ENCODE measurements at places on chromosomes 1 and 21.

- DNase-seq: no peak
Measured at GRCh38 chr1:2526824-2527555, 594 bp upstream of the PANK4 start.

DNA sequence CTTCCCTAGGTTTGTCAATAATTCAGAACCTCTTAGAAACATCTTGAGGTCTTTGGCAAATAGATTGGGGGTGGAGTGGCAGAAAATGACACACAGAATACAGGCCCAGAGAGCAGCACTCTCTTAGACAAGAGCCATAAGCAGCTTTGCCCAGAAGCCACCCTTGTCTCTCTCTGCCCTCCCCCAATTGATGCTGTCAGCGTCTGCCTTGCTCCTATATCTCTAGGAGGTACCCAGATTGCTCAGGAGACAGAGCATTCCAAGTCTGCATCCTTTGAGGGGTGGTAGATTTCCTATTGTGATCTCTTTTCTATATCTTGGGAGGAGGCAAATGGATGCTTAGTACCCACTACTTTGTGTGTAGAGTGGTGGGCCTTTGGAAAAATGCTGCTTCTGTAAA, 1.8 kb downstream of the RGL1 start:
- no peak for DNase-seq

DNA sequence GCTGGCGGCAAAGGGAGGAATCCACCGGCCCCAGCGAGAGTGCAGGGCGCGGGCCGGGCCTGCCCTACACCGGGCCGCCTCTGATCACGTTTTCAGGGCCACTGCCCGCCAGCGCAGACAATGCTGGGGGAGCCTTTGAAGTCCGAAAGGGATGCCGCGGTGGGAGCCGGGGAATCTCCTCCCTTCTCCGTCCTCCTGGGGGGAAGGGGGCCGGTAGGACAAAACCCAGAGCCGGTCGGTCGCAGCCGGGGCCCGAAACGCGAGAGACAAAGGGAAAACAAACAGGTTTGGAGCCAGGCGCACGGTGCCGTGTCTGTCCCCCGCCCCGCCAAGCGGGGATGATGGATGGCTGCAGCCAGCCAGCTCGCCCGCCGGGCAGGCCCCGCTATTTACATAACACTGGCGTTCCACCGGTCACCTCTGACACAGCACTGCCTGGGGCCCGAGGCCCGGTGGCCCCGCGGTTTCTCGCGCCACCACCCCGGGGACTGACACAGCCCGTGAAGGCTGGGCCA, 92.0 kb downstream of the CASZ1 start:
- DNase-seq: no peak

DNA sequence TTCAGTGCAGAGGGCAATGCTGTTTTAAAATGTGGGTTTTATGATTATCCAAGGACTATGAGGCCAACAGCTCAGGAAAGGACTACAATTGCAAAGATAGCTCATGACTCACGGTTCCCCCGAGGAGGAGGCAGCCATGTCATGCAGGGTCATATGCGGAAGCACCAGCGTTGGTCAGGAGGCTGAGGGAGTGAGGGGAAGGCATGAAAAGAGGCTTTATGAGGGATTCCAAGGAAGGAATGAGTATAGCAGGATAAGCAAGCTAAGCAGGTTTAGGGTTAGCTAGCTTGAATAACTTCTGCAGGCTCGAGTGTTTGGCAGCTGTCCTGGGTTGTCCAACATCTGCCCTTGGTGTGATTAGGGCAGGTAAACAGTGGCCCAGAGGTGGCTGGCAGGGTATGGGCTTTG, 495.1 kb downstream of the SETD4 start:
- DNase-seq: no peak

GRCh38 chr1:228996281-228996680, 261.0 kb downstream of the RHOU start:
- DNase-seq: no peak

- DNase-seq: peak; percentile 26
Measured at GRCh38 chr1:94070865-94071264, 50.1 kb downstream of the ABCA4 start.

- no peak for DNase-seq
Measured at GRCh38 chr1:232973652-232974611, 23.5 kb downstream of the NTPCR start.

DNA sequence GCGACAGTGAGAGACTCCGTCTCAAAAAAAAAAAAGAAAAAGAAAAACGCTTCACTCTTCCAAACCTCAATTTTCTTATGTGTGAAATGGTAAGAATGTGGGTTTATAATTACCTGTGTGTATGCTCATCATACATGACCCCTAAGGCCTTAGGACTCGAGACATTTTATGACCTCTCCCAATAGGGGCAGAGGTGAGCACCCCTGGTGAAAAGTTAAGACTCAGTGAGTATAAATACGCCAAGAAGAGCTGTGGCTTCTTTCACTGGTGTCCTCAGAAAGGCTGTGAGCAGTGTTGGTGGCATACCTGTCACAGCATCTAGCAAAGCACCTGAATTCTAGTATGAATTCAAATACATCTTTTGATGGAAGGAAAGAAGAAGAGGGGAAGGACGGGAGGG, 7.8 kb upstream of the FCMR start:
- no peak for DNase-seq

GRCh38 chr1:56535939-56536338, 43.4 kb downstream of the PLPP3 start:
- no peak for DNase-seq

GRCh38 chr21:38972078-38972477, 166.3 kb downstream of the ETS2 start:
- no peak for DNase-seq

DNA sequence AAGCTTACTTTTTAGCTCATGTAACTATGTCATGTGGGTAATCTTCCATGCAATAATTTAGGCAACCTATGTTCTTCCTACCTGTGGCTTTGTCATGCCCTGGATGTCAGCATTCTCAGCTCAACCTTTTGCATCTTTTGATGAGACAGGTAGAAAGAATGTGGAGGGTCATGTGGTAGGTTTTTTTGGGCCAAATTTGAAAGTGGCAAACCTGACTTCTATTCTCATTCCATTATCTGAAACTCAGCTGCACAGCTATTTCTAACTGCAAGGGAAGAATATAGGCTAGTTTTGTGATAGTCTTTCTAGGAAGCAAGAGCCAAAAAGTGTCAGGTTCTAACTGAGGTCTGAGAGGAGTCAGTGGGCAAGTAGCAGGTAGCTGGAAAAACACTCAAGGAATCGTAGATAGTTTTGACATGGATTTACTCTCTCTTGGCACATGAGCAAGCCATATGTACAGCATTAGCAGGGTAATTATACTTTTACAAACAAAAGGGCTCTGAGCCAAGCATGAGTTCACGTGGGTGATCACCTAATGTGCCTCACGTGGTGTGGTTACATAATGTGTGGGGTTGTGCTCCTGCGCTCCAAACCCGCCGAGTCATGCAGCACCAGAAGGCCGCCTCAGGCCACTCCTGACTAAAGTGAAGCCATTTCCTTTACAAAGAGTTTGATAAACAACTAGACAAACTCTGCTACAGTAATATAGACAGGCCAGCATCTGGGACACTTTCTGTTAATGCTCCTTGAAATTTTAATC, 1013.8 kb downstream of the PLA2G4A start:
- peak; percentile 16 for DNase-seq

GRCh38 chr1:57277681-57278080, 146.2 kb downstream of the DAB1 start:
- no peak for DNase-seq

DNA sequence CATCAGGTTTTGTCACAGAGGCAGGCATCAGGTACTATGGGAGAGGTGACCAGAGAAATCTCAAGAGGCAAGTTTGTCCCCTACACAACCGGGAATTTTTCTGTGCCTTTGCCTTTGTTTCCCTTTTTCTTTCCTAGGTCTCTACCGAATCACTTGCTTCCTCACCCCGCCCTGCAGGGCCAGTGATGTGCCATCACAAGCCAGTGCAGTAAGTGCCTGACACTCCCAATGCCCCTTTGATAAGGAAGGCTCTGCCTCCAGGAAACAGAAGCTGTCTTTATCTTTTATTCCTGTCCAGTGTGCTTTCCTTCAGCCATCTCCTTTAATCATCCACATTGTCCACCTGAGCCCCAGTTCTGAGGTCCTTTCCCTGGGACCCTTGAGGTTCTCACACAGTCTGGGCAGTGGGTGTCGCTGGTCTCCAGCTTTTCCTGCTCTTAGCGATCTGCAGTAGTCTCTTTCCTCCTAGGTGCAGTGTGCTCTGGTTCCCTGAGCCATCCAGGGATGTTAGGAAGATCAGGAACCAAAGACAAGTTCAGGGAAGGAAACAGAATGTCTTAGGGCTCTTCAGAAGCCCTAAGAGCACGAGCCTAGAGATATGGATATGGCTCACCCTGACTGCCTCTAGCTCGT, 36.6 kb downstream of the GJA5 start:
- peak; percentile 29 for DNase-seq

- no peak for DNase-seq
Measured at GRCh38 chr1:1185101-1185765, 11.6 kb downstream of the TTLL10 start.

- DNase-seq: no peak
Measured at GRCh38 chr21:31837618-31838390, 35.0 kb upstream of the HUNK start.

DNA sequence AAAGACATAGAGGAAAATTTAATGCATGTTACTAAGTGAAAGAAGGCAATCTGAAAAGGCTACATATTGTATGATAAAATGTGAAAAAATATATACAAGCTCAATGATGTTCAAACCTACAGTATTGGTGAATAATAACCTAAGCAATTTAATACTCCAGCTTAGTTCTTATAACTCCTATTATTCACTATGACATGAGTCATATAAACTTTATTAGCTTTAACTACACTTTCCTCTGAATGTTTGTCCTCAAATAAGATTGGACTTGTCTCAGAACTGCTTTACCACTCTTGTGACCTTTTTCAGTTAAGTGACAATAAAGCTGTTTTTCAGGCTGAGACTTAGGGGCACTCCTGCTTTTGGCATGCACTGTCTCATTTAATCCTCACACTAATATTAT, 50.9 kb downstream of the CNST start:
- DNase-seq: no peak

- DNase-seq: peak; percentile 90
Measured at GRCh38 chr1:31944205-31945089, 6.3 kb upstream of the PTP4A2 start.

DNA sequence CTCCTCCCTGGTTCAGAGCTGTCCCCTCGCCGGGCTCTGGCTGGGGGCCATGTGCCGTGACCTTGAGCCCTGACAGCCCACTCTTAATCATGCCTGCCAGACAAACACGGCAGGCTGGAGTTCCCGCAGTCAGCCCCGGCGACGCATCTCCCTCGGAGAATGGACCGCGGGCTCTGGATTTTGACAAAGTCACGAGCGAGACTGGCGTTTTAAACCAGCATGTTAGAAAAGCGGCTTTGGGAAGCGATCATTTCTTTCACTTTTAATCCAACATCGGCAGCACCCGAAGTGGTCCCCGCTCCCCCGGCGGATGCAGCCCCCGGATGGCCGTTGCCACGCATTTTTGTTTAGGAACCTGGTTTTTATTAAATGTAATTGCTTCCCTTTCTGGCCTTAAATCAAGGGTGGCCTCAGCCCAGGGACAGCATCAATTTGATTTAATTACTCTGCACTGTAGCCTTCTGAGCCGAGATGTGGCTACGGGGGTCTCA, 70.9 kb downstream of the PRDM16 start:
- DNase-seq: no peak

- DNase-seq: no peak
Measured at GRCh38 chr1:175216444-175216843, 23.9 kb upstream of the KIAA0040 start.

DNA sequence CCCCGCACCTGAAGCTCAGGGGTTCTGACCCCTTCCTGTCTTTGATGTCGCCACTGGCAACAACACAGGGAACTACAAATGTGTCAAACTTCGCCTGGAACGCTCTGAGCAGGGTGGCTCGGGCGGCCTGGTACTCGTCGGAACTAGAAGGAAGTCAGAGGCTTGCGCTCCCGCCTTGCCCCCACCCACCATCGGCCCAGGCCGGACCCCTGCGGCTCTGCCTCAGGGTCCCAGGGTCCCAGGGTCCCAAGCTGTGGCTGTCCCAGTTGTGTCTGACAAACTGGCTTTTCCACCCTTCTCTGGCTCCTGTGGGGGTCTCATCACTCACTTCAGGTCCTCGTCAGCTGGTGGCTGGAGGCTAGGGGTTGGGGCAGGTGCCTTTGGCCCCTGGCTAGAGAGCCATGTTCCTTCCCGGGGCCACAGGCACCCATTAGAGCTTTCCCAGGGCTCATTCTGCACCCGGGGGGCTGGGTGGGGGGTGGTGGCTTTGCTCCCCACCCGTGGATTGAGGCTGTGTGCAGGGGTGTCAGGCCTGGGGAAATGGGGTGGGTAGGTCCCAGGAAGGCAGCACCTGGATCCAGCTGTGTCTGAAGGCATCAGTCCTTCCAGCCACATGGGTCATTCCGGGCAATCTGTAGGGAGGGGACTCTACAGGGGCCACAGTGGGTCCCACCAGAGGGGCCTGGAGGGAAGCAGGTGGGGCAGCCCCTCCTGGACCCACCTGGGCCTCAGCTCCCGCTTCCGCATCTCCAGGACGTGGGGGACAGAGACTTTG, 8.0 kb upstream of the TMEM52 start:
- no peak for DNase-seq

DNA sequence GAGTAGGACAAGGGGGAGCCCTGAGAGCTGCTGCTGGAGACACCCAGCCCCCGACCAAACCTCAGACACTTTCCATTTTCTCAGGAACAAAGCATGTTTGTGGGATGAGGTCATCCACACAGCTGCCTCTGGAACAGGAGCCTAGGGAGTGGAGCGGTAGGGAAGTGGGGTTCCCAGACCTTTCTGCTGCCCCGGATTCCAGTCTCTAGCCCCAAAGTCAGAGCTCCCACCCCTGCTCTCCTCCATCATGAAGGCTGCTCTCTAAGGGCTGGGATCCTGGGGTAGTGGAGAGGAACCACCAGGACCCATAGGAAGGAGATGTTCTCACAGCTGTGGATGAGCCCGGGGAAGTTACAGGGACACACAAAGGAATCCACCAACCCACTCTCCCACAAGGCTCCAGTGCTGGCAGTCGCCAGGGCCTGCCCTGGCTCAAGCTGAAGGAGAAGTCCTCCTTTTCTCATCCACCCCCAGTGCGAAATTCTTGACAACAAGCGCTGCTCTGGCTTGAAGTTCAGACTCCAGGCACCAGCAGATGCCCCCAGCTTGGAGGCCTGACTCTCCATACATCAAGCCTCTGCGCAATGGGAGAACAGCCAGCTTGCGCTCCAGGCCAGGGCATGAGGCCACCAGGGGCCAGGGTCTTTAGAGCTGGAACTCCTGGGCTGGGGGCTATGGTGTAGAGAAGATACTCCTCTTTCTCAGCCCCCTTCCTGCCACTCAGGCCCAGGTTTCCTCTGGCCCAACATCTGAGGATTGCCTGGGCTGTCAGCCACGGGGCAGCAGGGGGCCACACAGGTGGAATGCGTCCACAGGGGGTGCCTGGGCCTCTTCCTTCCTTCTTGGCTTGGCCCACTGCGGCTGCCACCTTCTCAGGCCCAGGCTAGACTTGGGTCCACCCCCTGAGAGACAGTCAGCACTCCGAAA, 4.5 kb downstream of the FHL3 start:
- peak; percentile 58 for DNase-seq
